ENCODE measurements at places on chromosomes 13 and 19.

- no peak for DNase-seq
Observed at GRCh38 chr19:23345838-23346237, 49.4 kb downstream of the ZNF91 start.

DNA sequence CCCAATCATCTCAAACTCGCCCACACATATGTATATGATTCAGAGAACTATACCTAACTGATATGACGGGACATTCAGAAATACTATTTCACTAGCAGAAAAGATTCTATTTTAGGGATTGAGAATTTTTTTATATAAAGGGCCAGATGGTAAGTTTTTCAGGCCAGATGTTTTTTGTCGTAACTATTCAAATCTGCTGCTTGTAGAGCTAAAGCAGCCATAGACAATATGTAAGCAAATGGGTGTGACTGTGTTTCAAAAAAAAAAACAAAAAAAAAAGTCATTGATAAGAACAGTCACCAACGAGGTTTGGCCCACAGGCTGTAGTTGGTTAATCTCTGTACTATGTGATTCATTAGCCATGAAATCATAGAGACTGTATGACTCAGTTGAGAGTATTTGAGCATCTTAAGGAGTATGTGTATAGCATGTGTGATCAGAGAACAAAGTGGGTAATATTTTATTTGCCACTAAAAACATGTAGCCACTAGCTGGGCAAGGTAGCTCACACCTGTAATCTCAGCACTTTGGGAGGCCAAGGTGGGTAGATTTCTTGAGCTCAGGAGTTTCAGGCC, 2724.7 kb downstream of the PCDH9 start:
- DNase-seq, result no peak

- DNase-seq, result no peak
Observed at GRCh38 chr13:96112936-96113335, 23.0 kb downstream of the HS6ST3 start.

DNA sequence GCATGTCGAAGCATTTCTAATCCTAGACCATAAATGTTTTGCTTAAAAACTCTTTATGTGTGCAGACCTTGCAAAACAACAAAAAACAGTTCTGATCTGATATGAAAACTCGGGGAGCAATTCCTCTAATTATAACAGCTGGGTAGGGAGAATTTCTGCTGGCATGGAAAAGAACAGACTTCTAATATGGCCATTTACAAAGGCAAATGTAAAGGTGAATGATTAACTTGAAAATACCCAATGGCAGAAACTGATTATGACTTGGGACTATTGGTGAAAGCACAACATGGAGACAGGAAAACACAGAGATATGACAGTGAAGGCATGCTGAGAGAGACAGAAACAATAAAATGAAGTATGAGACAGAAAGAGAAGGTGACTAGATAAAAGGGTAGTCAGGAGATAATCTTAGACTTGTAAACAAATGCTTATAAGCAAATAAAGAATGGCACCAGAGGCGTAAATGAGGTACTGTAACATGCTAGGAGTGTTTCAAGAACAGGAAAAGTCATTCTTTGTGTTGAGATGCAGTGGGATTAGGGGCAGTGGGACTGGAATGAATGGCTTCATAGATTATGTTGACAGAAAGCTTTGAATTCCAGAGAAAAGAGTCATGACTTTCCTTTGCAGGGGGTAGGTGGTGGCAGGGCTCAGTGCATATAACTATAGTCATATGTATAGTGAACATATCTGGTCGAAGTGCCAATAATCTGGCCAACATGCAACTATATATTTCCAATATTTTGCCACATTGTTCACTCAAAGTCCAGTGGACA, 393.0 kb downstream of the ITGBL1 start:
- no peak for DNase-seq

DNA sequence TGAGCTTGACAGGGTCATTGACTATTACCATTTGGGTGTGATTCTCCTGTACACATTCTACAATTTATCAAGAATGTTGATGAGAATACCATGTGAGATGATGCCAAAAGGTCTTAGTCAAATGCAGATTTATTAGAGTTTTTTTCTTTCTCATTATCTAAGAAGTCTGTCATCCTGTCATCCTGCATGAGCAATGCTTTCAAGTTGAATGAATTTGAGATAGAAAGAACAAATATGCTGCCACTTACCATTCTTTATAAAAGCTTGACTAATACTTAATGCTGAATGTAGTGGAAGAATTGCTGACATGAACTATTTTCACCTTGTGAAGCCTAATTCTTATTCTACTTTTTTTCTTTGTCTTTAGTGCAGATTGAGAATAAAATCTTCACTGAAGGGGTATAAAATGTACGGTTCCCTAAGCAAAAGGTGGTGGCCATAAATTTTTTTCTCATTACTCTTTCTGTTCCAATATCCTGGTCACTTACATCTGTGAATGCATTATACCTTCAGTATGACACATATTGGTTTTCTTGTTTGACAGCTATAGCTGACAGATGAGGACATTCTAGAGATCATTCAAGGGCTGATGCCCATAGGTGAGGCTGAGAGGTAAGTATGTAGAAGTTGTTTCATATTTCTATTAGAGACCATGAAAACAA, 1434.7 kb downstream of the SLITRK1 start:
- DNase-seq, result no peak
